ENCODE measurements at places on chromosomes 4 and X.

DNA sequence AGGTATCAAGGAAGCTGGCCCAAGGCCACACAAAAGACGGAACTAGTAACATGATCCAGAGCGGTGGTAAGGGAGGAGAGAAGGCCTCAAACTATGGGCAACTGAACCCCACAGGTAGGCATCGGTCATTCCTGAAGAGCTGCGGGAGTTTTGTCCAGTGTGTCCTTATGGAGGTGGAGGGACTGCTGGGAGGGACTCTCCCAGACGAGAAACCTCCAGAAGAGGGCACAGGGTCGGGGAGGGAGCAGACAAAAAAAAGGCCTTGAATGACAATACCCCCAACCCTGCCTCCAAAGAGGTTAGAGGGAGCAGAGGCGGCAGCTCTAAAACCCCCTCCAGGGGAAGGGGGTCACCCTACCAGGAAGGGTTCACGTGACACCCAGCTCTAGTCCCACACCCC lies 6.5 kb downstream of the PQBP1 start:
- DNase-seq, result no peak

DNA sequence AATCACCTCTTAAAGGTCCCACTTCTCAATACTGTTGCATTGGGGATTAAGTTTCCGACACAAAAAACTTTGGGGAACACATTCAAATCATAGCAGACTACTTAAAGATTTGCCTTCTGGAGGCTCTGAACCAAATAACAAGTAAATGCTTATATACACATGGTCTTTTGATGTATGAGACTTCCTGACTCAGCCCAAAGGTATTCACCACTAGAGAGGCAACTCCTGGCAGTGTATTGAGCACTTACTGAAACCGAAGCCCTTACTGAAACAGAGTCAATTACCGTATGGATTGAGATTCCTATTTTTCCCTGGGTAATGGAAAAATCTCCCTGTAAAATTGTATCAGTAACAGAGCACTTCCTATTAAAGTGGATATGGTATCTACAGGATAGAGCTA lies 45.4 kb downstream of the ZCCHC13 start:
- no peak for DNase-seq

DNA sequence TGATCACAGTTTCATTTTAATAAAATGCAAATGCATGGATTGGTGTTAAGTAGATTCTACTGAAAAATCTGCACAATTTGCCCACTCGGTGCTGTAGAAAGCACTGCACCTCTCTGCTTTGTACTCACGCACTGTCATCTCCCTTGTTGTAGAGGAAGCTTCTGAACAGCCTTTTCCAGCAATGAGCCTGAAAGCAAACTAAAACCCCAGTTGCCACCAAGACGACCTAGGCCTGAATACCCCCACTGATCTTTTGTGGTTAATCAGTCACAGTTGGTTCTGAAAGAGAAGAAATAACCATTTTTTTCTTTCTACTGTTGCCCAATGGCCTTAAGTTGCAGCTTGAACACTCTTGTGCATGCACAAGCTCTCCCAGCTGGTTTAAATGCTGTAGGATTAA lies 229.8 kb downstream of the NLGN4X start:
- no peak for DNase-seq

DNA sequence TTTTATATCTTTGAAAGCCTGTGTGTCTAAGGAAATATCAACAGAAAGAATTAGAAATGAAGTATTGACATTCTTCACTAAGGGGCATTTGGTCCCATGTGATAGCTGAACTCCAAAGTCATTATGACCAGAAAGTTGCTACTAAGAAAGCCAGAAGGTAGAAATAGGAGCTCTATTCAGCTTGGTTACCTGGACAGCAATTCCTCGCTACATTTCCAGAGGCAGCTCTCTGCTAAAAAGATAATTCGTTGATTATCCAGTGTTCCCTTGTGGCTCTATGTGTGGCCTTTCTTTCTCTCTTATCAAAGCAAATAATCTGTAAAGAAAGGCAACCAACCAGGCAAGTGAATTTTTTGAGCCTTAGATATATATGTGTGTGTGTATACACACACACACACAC lies 341.3 kb downstream of the ADGRL3 start:
- no peak for DNase-seq

- no peak for DNase-seq
These were observed 49.8 kb upstream of the C1QTNF7 start for GRCh38 chr4:15378062-15378461.

- no peak for DNase-seq
These were observed 45.5 kb downstream of the OPHN1 start for GRCh38 chrX:68387776-68388175.

- DNase-seq, result no peak
These were observed 87.2 kb upstream of the MCF2 start for GRCh38 chrX:139795196-139795595.

GRCh38 chrX:45344594-45344993 lies 143.9 kb upstream of the DIPK2B start:
- no peak for DNase-seq

GRCh38 chr4:110475881-110476818 lies at the start of gene ENPEP:
Gene ENPEP (plus strand): TSS chr4:110476155. CDS start chr4:110476415, 260 bp downstream.
- no peak for DNase-seq

DNA sequence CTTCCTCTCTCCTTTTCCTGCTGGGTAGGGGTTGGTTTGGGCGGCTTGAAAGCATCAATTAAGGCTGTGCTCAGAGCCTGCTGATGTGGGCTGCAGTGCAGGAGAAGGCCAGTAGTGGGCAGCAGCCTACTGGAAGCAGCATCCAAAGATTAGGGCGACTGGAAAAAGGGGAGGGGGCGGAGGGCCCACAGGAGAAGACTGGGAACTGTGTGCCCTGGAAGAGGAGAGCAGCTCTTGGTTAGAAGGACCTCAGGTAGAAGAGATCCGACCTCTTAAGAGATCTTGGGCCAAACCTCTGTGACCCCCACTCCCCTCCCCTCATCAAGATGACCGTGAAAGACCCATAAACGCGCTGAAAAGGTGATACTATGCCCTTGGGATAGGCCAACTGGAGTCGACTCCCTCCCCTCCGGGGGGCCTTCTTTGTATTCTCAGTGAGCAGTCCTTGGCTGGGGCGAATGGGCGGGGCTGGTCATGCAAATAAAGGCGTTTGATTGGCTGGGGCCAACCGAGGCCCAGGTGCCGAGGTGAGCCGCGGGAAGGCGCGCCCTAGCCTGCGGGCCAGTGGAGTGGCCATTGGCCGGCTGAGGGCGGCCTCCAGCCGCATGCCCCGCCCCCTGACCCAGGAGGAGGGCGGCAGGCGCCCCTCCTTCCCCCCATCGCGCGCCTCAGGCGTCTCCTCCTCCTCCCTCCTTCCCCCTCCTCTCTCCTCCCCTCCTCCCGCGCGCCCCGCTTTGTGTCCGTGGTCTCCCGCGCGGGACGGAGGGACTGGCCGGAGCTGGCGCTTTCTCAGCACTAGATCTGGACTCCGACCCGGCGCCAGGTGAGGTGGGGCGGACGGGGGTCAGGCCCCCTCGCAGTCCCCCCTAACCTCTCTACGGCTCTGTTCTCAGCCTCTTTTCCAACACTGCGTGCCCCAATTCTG lies 10.1 kb downstream of the DLG3 start:
- DNase-seq, result peak; percentile 67

DNA sequence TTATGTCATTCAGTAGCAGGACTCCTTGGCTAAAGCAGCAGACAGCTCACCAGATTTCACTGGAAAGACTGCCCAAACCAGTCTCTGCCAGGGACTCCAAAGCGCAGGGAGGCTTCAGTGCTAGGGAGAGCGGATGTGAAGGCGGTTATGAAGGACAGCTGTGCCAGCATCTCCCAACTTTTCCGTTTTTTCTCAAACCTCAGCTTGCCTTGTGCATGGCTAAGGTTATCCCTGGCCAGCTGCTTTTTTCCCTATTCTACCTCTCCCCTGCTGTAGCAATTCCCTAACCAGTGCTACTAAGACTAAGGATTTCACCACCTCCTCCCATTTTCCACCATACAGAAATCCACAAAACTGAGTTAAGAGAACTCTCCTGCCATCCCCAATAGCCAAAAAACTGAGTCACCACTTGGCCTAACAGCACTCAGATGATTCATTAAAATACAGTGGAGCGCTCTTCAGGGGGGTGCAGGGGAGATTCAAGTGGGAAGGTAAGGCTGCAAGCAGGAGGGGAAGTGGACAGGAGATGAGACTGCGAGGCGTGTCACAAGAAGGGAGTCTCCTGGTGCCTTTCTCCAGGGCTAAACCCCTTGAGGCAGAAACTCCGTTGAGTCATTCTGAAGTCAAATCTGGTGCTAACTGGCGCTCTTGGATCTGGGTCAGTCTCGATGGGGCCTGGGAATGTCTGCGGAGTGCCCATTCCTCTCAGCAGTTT lies 90.7 kb downstream of the PALLD start:
- DNase-seq, result no peak

- DNase-seq, result no peak
These were observed 93.0 kb downstream of the ZNF518B start for GRCh38 chr4:10364194-10364593.

GRCh38 chr4:161696944-161697343 lies 466.9 kb downstream of the FSTL5 start:
- DNase-seq, result no peak

DNA sequence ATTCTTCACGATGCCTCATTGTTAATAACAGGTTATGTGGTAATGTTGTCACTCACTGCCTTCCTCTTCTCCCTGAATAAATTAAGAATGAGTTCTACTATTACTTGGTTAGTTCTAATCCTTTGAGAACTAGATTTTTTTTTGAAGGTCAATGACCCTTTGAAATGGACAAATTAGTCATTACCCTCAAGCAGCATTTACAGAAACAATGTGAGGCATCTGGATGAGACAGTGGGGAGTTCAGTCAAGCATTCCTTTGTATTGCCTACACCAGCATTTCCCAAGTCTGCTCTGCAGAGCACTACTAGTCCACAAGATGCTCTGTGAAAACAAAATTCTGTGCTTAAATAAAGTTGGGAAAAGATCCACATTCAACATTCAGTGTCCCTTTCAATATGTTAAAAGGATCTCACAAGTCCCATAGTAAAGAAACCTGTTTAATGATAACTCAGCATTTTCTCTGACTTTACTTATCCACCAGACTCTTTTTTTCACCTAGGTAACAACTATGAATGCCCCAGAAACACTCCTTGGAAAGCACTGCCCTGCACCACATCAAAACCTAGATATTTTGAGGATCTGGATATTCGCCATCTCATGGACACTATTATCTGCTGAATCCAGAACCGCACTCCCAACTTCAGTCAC lies 60.6 kb downstream of the CHRDL1 start:
- DNase-seq, result no peak

- DNase-seq, result no peak
These were observed 3.8 kb downstream of the MTM1 start for GRCh38 chrX:150572206-150572605.

DNA sequence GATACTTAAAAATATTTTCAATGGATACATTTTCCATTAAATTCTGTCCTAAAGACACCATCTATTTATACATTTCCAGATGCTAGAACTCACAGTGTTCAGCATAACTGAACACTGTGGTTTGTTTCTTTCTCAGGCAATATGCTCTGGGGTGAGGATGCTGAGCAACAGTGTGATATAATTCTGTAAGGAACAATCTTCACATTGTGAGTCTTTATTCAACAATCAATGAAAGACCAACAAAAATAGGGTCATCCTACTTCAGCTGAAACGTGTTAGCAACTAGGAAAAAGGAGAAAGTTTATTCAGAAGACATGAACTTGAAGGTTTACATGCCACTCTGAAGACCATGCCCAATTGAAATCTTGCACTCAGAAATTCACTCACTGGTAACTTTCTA lies 284.8 kb downstream of the UNC5C start:
- DNase-seq, result no peak

DNA sequence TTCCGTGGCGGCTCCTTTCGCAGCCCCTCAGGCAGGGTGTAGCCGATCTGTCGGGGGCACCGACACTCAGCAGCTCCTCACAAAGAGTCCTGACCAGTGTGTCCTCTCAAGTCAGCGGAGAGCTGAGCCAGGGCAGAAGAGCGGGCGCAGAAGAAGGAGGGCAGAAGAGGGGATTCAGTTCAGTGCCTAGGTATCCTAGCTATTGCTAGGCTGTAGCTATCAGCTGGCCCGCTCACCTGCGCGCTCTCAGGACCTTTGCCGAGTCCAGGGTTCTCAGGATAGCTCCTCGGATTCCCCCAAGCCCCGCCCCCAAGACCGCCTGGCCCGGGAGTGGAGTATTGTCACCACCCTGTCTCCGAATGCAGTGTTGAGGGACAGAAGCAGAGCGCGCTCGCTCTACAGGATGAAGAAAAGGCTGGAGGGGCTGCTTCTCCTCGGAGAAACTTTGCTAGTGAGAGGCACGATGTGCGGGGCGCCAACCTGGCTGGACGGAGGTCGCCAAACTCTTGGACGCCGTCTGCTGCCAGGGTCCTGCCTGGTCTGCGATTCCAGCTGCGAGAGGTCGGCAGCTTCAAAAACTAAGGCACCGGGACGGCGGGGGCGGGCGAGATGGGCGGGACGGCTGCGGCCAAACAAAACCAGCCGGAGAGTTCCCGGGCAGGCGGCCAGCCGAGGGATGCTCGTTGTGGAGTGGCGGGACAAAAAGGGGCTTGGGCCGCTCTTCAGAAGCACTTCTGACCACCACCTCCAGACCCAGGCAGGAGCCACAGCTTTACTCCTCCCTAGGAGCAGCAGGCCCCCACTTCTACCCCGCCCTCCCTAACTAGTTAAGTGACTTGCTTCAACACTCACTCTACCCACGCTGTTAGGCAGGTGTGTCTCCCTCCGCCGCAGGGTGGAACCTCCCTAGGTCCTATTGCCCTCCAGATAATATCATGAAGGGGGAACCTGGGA lies at the start of gene XKRX:
Gene XKRX (minus strand): TSS at position 258 of the 954 bp plus-strand sequence. CDS start 613 bp downstream, outside the sequence.
- DNase-seq, result peak; percentile 7

DNA sequence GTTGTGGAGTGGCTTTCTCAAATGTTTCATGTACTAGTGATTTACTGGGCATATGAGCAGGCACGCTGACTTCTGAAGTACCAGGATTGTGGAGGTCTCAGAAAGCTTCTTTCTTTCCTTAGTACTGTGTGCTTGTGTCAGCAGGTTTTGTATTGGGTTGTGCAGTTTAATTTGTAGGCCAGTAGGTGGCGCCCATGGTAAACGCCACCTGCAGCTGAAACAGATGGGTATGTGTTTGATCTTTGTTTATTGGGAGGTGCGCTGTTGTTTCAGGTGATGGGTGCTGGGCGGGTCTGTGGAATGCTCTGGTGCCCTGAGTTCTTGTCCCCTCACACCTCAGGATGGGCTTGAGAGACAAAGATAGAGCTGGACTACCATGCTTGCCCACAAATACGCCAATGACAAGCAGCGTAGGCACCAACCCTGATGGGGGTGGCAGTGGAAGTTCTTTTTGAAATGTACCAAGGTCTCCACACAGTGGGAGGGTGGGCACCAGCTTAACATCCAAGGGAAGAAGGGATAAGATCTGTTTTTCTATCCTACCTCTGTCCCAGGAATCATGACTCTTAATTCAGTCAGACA lies 141.5 kb downstream of the RPS6KA6 start:
- no peak for DNase-seq

DNA sequence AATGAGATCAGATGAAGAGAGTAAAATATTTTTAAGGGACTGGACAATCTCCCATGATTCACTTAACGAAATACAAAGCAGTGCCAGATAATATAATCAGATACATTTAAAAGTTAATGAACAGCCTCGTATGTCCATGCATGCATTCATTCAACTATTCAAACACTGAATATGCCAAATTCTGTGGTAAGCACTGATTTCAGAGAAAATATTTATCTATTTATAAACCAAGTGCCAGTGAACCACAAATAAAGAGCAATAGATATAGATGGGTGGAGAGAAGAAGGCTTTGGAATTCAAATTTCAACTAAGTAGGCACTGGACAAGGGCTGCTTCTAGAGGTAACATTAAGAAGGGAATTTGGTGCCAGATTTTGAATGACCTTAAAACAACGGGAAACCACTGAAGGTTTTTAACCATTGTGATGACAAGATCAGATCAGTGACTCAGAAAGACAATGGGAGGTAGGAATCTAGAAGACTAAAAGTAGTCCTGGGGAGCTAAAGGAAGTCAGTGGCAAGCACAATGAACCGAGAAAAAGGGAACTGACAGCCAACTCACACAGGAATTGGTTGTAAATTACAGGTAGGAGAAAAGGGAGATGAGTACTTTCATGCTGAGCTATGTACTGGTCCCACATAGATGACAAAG lies 14.2 kb downstream of the ELOVL6 start:
- DNase-seq, result no peak
